HCT116 (cell line): ENCODE measurements at places on chromosomes 11 and 22.

DNA sequence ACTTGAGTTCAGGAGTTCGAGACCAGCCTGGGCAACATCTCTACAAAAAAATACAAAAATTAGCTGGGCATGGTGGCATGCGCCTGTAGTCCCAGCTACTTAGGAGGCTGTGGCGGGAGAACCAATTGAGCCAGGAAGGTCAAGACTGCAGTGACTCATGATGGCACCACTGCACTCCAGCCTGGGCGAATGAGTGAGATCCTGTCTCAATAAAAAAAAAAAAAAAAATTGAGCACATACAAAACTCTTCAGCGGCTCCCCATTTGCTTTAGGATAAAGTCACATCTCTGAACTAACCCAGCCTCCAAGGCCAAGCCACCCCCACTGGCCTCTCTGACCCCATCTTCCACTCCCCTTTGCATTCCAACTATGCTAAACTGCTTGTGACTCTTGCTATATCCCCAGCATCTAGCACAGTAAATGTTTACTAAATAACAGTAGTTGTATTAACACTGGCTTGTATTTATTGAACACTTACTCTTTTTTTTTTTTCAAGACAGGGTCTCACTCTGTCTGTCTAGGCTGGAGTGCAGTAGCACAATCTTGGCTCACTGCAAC, 28.9 kb downstream of the CREB3L1 start:
- DNase-seq: no peak

GRCh38 chr11:21456186-21456585, 736.7 kb upstream of the ANO5 start:
- no peak for DNase-seq

- DNase-seq: no peak
Observed at GRCh38 chr11:94650756-94651155, 83.6 kb downstream of the PIWIL4 start.

- no peak for DNase-seq
Observed at GRCh38 chr11:126327281-126328000, 23.6 kb downstream of the DCPS start.

- DNase-seq: no peak
Observed at GRCh38 chr11:35751664-35752061, 89.1 kb downstream of the TRIM44 start.
